ENCODE measurements at places on chromosomes 1 and 21.

DNA sequence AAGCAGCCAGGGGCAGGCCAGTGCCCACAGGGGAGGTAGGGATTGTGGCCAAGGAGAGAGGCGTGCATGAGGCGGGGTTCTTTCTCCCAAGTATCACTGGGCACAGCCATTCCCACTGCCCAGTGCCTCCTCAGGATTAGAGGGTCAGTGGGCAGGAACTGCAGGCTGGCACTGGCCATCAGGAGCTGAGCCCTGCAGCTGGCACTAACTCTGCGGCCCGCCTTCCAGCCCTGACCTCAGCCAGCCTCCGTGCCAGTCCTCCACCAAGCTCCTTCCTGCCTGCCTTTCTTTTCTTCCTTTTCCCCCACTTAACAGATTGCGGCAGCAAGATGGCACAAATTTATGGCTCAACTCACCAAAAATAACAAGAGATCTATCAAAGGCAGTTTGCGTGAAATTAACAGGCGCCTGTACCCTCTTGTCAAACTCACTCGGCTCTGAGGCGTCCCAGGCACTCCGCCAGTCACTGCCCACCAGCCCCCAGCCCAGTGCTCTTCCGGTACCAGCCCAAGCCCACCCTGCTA is 11.1 kb downstream of the ADGRB2 start:
- DNase-seq, result no peak

GRCh38 chr1:194570476-194570875 is 1384.1 kb upstream of the B3GALT2 start:
- DNase-seq, result peak; percentile 12

DNA sequence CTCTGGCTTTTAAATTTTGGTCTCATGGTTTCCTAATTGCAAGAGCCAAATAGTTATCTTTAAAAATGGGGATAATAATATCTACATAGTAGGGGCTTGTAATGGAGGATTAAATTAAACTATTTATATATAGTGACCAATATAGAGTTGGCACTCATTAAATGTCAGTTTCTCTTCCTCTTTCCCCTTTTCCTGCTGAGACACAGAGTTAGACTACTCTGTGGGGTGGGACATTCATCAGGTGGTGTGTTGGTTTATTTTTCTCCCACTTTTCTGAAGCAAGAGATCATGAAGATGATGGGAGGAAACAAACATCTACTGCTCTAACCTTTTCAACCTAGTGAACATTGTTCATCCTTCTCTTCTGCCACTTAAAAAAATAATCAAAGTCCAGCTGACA is 17.3 kb upstream of the RAP1A start:
- DNase-seq, result no peak

DNA sequence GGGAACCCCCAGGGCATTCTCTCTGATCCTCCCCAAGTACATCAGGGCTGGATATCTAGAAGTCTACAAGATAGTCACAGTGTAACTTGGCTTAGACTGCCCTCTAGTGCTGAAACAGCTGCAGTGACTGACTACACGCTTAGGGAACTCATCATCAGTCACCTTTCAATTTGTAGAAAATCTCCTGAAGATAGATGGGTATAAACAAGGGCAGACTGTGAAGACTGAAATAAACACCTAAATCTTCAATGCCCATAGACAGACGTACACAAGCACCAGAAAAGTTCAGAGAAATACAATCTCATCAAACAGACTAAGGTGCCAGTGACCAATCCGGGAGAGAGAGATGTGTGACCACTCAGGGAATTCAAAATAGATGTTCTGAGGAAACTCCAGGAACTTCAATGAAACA is 46.6 kb downstream of the PACC1 start:
- DNase-seq, result peak; percentile 17

- no peak for DNase-seq
These were observed 15.9 kb upstream of the SRSF4 start for GRCh38 chr1:29197590-29197924.

DNA sequence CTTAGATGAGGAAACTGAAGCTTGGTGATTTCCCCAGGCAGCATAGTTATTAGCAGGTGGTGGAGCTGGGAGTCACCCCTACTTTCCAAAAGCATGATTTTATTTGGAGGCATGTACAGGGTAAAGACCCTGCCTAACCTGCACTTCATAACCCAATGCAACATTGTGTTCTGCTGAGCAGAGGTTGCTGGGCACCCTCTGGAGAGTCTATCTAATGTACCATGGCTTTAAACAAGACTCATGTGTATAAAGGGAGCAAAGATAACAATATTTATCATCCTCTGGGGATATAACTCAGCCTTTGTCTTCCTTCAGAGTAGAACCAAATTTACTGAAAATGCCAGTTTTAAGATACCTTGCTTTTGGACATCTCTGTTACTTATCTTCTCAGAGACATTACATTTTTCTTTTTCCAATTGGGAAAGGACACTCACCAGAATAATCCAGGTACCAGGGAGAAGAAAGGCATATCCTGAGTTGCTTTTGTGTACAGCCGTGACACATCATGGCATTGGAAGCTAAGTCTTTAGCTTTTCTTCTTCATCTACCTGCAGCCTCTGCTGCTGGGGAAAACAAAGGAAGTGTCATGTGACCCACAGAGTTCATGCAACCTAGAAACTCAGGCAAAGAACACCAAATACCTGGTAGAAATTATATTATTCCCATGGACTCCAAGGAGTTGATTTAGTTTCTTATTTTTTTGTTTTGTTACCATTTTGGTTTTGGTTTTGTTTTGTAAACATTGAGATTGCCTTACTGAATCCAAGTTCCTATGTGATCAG is 39.6 kb downstream of the ELAVL4 start:
- no peak for DNase-seq

DNA sequence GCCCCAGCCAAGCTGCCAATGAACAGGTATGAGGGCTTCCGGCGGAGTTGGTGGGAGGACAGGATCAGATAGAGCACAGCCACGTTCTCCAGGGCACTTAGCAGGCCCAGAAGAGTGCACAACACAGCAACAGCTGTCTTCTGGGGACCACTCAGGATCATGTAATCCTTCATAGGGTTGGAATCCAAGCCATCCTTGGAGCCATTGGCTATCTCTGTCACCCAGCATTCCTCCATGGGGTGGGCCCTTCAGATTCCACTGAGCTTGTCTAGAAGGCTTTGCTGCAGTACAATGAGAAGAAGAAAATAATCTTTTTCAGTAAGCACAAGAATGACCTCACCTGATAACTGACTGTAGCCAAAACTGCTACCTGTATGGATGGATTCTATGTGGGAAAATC is 7.3 kb upstream of the FUCA1 start:
- no peak for DNase-seq

DNA sequence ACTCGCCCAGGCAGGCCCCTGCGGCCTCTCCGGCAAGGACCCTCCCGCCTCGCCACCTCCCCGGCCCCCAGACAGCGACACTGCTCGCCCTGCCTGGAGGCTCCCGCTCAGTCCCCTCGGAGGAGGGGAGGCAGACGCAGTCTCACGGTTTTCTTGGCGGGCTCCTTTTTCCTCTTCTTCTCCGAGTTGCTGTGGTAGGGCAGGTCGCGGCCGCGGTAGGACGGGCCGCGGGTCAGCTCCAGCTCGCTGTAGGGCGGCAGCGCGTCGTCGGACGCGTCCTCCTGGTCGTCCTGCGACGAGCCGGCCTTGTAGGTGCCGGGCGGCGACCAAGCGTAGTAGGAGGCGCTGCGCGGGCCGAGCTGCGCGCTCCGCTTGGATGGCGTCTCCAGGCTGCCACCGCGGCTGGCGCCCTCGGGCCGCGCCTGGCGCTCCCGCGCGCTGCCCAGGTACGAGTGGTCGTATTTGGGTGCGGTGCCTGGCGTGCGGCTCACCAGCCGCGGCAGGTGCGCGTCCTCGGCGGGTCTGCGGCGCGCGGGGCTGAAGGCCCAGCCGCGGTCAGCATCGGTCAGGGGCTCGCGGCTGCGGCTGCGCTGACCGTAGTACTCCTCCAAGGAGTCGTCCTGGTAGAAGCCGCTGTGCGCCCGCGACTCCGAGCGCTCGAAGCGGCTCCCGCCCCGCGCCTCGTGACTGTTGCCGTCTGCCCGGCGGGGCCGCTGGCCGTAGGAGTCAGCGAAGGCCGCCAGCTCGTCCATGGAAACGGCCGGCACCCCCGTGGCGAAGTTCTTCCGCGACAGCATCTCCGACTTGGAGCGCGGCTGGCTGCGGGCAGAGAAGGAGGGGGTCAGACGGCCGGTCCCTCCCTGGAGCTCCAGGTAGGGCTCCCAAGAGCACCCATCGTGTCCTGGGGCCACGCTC is 44.8 kb upstream of the TADA1 start:
- no peak for DNase-seq

- DNase-seq, result peak; percentile 31
These were observed 384.3 kb downstream of the SEC16B start for GRCh38 chr1:177585302-177586220.

DNA sequence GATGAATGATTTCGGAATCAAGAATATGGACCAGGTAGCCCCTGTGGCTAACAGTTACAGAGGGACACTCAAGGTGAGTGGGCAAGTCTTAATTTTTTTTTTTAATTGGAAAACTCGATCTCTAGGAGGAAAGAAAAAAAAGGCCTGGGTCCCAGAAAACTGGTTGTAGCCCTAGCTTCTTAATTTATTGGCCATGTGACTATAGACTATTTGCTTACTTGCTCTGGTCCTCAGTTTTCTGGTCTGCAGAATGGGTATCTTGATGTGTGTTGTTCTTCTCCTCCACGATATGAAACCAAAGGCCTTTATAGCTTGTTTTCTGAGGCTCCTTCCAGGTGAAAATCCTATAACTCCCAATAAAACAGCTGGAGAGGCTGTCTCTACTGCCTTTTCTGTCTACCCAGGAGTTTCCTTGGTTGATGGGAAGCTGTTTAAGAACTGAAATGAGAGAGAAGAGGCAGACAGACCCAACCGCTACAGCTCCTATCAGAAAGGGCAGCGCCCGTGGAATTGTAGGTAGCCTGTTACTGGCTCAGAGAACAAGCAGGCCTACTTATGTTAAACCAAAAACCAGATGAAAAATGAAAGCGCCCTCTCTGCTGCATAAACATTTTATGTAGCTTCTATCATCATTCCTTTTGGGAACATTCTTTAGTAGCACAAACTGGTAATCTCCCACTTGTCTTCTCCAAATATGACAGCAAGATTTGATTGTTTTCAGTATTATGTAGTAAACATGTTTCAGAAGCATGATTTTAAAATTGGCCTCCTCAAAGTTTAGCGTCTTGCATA is 4.5 kb downstream of the ETS2 start:
- no peak for DNase-seq

DNA sequence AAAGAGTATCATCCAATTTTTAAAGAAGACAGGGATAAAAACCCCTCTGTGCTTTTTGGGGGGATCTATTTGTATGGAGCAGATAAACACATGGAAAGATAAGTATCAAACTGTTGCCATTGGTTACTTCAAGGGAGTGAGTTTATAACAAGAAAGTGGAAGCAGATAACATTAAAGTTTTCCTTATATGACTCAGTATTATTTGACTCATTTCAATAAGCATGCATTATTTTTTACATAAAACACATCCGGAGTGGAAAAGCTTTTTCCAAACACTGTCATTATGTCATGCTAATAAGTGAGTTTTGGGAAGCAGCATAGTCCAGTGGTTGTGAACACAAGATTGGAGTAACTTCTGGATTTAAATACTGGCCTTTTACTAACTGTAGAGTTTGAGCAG is 452.2 kb downstream of the LTN1 start:
- DNase-seq, result peak; percentile 55

DNA sequence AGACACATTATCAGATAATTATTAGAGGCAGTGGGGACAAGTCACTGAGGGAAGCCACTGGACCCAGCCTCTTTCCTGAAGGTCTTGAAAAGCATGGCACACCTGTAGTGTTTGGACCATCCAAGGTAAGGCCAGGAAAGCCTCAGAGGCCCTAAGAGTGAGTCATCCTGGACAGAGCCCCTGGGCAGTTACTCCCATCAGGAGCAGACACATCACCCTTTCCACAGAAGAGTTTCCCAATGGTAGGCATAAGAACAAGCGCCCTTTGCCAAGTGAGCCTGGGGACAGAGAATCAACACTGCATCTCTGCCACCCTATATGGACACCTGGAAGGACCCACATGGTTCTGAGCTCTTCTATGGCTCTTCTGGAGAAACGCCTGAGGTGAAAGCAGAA is 136.0 kb downstream of the PLXNA2 start:
- no peak for DNase-seq

DNA sequence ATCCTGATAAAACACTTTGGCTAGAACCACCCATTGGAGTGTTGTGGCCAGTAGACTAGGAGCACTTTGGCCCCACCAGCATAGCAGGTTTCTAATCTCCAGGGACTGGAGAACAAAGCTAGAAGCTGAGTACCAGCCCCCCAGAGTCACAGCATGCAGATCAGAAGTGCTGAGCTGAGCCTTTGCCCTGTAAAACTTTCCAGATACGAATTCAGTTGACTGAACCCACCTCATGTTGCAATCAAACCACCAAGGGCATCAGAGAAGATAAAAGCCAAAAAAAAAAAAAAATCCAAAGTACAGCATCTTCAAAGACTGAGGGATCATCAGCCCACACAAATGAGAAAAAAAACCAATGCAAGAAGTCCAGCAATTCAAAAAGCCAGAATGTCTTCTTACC is 8.7 kb upstream of the CD53 start:
- DNase-seq, result no peak

DNA sequence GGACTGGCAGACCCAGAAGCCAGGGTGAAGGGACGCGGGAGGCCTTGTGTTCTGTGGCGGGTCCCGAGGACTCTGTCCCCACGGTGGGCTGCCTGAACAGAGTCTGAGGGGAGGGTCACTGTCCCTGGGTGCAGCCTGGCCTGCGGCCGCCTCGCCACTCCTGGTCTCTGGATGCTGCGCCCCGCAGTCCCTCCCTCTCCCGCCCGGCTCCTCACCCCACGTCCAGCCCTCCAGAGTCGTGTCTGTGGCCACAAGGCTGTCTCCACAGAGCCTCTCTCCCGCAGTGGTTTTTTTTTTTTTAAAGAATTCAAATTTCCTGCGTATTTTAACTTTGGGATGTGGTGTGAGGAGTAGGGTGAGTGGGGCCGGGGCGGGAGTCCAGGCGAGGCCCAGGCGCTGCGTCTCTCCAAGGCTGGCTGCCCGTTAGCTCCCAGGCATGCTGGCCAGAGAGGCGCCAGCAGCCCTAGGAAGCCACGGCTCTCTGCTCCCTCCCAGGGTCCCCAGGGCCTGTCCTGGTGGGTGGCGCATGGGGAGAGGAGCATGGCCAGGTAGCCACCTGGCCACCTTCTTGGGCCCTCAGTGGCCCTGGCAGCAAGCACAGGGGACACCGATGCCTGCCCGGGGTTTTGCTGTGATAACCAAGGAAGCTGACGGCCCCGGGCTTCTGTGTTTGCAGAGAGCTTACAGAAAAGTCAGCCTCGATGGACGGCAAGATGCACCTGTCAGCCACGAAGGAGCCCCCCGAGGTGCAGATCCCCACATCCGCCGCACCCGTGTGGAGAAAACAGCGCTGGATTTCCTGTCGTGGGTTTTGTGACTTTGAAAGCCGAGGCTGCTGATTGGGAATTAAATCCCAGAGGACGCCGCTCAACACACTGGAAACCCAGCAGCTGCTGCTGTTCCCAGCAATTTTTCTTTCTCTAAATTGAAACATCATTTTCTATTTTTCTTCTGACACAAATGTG is 72.8 kb downstream of the MORN1 start:
- DNase-seq, result no peak
